ENCODE measurements at places on chromosomes 12 and 14. TPM values are rescaled to one million over a fixed set of nuclear protein-coding genes. Genes with fewer than 3 reads are reported as not detected.

DTX3 gene
- 21.7 TPM for total RNA-seq

NKX2-8 gene
- total RNA-seq, result not detected

SERPINA9 gene
- total RNA-seq, result not detected

- DNase-seq, result no peak
These were observed 134.2 kb downstream of the ESRRB start for GRCh38 chr14:76510181-76510580.

LGR5 gene
- total RNA-seq, result 2.4 TPM

GRCh38 chr12:109383240-109383639 lies 35.5 kb downstream of the MYO1H start:
- no peak for DNase-seq

- no peak for DNase-seq
These were observed 22.4 kb downstream of the SLC7A8 start for GRCh38 chr14:23160924-23161522.

GRCh38 chr12:60752589-60752988 lies 1156.8 kb downstream of the SLC16A7 start:
- DNase-seq, result no peak

- DNase-seq, result no peak
These were observed 17.5 kb upstream of the LDHB start for GRCh38 chr12:21675096-21675495.

DNA sequence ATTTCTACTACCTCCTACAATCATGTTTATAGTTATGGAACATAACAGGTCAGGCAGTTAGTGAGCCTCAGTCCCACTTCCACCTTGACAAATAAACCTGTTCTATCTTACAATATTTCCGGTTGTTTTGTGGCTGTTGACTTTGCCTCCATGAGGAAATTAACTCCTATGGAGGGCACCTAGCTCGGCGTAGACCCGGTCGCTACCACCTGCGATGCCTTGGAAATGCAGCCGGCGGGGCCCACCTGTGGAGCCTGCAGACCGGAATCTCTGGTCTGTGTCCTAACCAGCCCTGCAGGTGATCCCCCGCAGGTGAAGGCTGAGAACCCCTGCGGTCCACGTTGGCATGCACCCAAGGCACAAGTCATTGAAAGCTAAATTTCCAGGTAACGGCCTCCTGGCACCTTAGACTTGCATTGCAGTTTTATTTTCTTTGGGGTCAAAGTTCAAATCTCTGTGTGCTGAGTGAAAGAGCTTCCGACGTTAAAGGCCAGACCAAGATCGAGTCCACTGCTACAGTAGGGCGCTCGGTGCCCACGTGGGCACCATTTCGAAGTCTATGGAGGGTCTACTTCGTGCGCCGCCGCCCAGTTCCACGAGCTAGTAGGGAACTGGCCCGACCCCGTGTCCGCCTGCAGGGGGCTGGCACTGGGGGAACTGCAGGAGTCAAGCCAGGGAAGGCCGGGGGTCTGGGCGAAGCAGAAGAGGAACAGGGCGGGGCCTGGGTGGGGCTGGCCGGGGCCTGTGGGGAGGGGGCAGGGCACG lies 782 bp upstream of the PIWIL1 start:
- DNase-seq, result no peak

DNA sequence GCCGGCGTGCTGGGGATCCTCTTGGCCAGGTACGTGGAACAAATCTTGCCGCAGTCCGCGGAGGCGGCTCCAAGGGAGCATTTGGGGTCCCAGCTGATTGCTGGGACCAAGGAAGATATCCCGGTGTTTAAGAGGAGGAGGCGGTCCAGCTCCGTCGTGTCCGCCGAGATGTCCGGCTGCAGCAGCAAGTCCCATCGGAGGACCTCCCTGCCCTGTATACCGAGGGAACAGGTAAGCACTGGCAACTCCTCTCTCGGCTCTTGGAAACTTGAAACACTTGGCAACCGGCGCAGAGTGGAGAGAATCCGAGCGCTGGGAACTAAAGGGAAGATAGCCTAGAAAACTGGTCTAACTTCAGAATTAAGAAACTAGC lies 1.7 kb downstream of the PDE3A start:
- no peak for DNase-seq

TMEM117 gene
- 13.1 TPM for total RNA-seq

DNA sequence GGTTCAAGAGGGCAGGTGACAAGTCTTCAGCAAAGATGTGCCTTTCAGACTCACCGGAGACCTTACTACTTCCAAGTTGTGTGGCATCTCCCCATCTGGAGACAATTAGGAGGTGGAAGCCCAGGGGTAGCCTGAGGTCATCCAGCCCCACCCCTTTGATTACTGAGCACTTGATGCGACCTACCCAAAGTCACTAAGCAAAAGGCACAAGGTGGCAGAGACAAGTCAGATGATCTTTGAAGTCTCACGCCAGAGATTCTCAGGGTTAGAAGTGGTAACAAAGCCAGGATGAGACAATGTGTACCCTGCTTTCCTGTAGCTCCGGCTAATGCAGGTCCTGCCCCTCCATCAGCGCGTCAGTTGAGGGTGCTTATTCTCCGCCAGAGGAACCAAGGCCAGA lies 1.4 kb upstream of the FOXN3 start:
- no peak for DNase-seq
